ENCODE measurements at places on chromosomes 1 and 21.

GRCh38 chr1:59879574-59879973 is 47.0 kb downstream of the CYP2J2 start:
- peak; percentile 63 for DNase-seq

DNA sequence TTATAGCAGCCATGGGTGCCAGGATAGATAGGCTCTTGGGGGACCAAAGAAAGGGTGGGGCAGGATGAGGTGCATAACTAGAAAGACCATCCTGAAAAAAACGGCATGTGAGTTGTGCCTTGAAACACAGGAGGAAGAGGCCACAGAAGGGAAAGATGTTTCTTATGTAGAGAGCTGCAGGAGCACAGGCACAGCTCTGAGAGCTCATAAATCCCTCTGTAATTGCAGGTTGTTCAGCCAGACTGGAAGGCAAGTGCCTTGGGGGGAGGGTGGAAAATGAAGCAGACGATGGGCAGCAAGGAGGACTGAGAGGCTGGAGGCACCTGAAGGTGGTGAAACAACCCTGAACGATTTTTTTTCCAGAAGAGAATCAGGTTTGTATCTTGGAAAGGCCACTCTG is 170.7 kb downstream of the NR5A2 start:
- DNase-seq: no peak

DNA sequence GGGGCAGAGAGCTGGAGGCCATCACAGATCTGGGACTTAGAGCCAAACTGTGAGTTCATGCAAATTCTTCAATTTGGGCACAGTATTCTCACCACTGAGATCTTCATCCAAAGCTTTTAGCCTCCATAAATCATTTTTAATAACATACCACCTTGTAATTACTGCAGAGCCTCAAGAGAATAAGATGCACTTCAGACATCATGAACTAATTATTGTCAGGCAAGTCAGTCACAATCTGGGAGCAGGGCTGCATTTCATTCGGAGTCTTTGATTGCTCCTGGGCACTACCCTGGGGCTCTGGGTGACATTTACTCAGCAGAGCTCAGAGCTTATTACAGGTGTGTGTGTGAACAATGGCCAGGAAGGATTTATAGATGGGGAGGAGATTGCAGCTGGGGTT is 623.7 kb downstream of the PTPRU start:
- DNase-seq: no peak

DNA sequence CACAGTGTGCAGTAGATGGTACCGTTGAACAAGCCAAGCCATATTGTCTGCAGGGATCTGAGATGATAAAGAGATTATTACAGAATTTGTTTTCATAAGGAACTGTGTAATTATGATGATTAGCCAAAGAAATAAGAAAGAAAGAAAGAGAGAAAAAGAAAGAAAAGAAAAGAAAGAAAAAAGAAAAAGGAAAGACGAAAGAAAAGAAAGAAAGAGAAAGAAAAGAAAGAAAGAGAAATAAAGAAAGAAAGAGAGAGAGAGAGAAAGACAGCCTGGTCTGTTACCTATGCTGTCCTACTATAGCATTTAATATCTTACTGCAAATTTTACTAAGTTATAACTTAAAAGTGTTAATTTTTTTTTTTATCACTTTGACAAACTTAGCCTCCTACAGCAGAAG is 43.6 kb downstream of the KCNK1 start:
- no peak for DNase-seq

- DNase-seq: no peak
These were observed 1.3 kb upstream of the C1orf226 start for GRCh38 chr1:162380061-162380846.

- DNase-seq: no peak
These were observed 205.2 kb downstream of the ZP4 start for GRCh38 chr1:237685551-237685950.

GRCh38 chr1:197356723-197357533 is 88.9 kb downstream of the CRB1 start:
- peak; percentile 67 for DNase-seq

DNA sequence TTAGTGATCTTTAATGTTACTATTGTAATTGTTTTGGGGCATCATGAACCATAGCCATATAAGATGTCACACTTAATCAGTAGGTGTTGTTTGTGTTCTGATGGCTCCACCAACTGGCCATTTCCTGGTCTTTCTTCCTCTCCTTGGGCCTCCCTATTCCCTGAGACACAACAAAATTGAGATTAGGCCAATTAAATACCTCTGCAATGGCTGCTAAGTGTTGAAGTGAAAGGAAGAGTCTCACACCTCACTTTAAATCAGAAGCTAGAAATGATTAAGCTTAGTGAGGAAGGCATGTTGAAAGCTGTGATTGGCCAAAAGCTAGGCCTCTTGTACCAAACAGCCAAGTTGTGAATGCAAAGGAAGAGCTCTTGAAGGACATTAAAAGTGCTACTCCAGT is 30.7 kb downstream of the PPP2R5A start:
- DNase-seq: peak; percentile 45

DNA sequence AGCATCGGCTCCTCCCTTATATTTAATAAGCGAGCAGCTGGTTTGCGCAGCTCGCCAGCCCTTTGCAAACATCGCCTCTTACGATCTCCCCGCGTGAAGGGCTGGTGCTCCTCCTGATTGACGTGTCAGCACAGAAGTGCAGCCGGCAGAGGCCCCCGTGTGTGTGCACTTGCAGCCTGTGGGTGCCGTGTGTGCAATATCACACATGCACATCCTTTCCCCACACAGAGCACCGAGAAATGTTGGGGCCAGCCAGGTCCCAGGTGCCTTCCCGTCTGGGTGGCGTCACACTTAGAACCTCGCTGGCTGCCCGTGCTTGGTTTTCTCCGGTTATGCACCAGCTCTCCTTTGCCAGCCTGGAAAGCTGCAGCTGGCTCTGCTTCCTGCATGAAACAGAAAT is 126.6 kb upstream of the AJAP1 start:
- DNase-seq: no peak

GRCh38 chr1:24093732-24094131 is 18.2 kb downstream of the MYOM3 start:
- no peak for DNase-seq

DNA sequence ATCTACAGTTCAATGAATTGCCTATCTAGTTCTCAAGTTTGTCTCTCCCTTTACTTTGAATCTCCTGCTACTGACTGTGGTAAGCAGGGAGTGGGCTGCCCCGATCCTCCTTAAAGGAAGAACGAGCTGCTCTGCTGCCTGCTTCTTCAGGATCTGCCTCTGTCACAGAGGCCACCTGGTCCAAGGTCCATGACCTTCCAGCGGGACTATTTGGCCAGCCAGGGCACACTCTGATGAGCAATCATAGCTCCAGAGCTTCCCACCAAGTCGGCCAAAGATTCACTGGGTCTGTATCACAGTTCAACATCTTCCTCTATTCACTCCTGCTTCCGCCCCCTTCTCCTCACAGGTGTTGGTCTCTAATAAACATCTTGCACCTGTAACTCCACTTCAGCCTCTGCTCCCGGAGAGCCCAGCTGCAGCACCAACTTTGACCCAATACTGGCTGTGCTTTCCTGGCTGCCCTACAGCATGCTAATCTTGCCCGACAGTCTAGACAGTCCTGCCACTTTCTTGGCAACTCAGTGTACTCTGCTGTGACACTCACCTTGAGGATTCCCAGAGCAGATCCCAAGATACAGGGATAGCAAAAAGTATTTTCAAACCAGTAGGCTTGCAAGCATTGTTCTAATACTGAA is 16.9 kb upstream of the MAP10 start:
- DNase-seq: no peak

DNA sequence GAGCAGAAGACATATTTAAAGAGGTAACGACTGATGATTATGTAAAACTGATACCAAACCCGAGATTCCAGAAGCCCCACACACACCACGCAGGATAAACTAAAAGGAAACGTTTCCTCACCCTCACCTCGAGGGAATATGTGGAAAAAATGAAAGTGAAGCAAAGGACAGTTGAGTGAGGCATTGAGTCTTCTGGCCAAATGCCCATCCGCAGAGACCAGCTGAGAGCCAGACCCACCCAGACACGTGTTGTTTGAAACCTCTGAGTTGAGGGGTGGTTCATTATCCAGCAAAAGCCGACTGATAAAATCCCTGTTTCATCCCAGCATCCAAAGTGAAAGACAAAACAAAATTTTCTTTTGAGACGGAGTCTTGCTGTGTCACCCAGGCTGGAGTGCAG is 29.6 kb upstream of the PCBP3 start:
- no peak for DNase-seq

GRCh38 chr1:33792651-33793050 is 71.2 kb upstream of the HMGB4 start:
- no peak for DNase-seq

DNA sequence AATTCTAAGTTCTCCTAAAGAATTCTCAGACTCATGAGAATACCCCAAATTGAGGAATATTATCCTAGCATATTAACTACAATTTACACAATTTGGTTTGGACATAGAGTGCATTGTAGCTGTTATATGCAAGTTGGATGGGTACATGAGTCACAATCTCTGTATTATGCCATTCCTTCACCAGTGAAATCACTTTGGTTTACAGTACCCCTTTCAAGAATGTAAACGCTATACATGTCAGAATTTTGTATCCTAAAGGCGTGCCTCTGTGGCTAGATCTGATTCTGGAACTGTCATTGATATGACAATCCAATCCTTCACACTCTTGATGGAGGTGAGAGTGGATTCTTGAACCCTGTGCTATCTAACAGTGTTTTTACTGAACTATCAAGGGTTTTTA is 6.7 kb upstream of the IL10RB start:
- DNase-seq: no peak

GRCh38 chr1:57109883-57110282 is 144.1 kb upstream of the C8B start:
- no peak for DNase-seq

GRCh38 chr1:22619252-22619651 is 17.2 kb upstream of the C1QA start:
- no peak for DNase-seq

DNA sequence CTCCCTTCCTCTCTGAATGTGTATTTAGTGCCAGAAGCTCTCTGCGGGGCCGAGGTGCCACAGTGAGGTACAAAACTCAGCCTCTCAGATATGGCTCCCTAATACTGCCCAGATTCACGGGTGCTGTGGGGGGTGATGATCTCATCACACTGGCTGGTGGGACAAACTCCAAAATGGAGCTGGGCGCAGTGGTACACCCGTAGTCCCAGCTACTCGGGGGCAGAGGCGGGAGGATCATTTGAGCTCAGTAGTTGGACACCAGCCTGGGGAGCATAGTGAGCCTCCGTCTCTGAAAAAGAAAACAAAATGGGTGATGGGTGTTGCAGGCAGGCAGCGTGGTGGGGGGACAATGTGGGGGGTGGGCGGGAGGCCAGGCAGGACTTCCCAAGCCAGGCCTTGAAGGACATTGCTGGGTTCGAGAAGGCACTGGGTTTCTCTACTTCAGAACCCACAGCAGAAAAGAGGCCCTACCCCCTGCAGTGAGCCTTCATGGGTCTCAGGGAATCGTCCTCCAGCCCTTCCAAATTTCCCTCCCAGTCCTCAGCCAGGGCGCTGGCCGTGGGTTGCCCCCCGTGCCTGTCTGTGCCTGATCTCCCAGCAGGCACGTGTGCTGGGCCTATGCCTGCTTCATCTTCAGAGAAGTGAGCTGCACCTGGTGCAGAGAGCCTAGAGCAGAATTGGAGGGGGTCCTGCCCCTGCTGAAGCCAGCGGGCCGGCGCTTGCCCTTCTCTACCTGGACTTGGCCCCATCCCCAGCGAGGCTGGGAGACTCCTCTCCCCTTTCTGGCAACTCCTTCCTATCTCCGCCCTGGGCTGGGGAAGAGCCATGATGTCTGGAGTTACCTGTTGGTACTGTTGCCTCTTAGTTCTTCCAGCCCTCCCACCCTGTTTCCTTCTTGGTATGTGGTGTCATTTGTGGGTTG is 14.0 kb downstream of the H6PD start:
- no peak for DNase-seq

- DNase-seq: peak; percentile 57
These were observed 40.6 kb downstream of the MAPKAPK2 start for GRCh38 chr1:206725109-206725963.

- DNase-seq: no peak
These were observed 34.8 kb upstream of the SLC19A1 start for GRCh38 chr21:45576838-45577737.

- peak; percentile 14 for DNase-seq
These were observed 35.5 kb downstream of the CACHD1 start for GRCh38 chr1:64505232-64505943.

GRCh38 chr1:210124736-210125135 is 107.9 kb upstream of the SERTAD4 start:
- no peak for DNase-seq

GRCh38 chr21:43369124-43369523 is 57.8 kb downstream of the SIK1 start:
- peak; percentile 42 for DNase-seq

DNA sequence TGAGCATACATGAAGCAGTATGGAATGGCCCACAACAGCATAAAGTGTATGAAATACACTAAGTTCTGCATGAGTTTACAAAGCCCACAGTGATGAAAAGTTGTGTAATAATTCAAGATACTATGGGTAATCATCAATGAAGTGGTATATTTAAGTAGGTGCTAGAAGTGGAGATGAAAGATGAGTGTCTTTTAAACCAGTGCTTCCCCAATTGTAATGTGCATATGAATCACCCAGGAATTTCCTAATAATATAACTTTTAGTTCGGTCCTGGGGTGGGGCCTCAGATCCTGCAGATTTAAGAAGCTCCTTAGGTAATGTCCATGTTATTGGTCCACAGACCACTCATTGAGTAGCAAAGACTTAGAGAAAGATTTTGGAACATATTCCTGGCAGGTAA is 184.9 kb downstream of the DUSP10 start:
- DNase-seq: no peak

- peak; percentile 82 for DNase-seq
These were observed at the start of gene MTARC2 for GRCh38 chr1:220748089-220748934. Gene MTARC2, plus strand, starts transcription at chr1:220748322. Its CDS starts 210 bp downstream, at chr1:220748532.

DNA sequence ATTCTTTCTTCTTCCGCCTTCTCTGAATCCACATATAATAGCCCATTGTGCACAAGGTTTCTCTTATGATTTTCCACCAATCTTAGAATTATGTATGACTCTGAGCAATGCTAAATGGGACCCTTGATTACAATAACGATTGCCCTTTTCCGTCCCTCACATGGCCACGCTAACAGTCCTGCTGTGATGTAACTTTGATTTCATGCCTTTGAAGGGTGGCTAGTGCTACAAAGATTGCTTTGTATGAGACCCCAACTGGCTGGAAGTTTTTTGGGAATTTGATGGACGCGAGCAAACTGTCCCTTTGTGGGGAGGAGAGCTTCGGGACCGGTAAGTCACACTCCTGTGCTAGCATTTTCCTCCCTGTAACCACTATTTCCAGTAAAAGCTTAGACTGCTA is 45.3 kb downstream of the PGM1 start:
- DNase-seq: no peak

GRCh38 chr1:24266998-24267397 is 52.2 kb upstream of the GRHL3 start:
- DNase-seq: no peak

GRCh38 chr1:243923292-243924171 is 73.5 kb upstream of the AKT3 start:
- DNase-seq: no peak

DNA sequence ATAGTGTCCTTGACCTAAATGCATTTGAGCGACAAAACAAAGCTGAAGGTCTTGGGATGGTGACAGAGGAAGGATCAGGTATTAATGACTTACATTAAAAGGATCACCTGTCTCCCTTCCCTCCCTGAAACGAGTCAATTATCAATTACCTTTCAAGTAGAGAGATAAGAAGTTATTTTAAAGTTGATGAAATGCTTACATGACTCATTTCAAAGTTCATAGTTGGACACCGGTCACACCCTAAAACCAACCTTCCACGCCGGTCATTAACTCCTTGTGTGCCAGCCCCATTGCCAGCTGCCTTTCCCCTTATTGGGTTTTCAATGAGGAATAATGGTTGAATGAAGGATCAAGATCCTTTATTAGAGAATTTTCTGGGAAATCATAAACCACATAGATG is 129.8 kb downstream of the ZP4 start:
- no peak for DNase-seq
